Activated T-helper 2 cell treated with anti-CD3 and anti-CD28 coated beads, Interferon-gamma antibody, Interleukin-2, Interleukin-4, amounts not matched to agents 10 μg/mL and 5 μg/mL and 100 μg/mL, durations not matched to agents 14 hours and 24 hours and 36 hours (primary cell): ENCODE measurements at places on chromosomes 7 and 10. TPM values are rescaled to one million over a fixed set of nuclear protein-coding genes. Genes with fewer than 3 reads are reported as not detected.

DNA sequence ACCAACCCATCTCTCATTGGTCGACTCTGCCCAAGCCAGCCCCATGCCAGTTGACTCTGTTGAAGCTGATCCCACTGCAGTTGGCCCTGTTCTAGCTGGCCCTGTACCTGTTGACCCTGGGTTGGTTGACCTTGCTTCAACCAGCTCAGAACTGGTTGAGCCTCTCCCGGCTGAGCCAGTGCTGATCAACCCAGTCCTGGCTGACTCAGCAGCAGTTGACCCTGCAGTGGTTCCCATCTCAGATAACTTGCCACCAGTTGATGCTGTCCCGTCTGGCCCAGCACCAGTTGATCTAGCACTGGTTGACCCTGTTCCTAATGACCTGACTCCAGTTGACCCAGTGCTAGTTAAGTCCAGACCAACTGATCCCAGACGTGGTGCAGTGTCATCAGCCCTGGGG lies 7.4 kb downstream of the PPRC1 start:
- H3K36me3 ChIP-seq: peaks cover 86% of the 10 kb centered on the region
- H3K4me1 ChIP-seq: peaks cover 11% of the 10 kb centered on the region
- H3K4me3 ChIP-seq: no peak overlapping the region
- no peaks in the 10 kb centered on the region for H3K27me3 ChIP-seq
- no peak for DNase-seq

- H3K4me1 ChIP-seq: no peaks in the 10 kb centered on the region
- no peaks in the 10 kb centered on the region for H3K27me3 ChIP-seq
- H3K27ac ChIP-seq: no peak within 1 kb of the TSS
- H3K36me3 ChIP-seq: no peaks in the 10 kb centered on the region
- DNase-seq: no peak
- H3K4me3 ChIP-seq: no peak within 1 kb of the TSS
Measured at GRCh38 chr7:983004-983615, at the start of gene CYP2W1. Gene CYP2W1 (plus strand): TSS chr7:983181. CDS start chr7:983212, 31 bp downstream.

DNA sequence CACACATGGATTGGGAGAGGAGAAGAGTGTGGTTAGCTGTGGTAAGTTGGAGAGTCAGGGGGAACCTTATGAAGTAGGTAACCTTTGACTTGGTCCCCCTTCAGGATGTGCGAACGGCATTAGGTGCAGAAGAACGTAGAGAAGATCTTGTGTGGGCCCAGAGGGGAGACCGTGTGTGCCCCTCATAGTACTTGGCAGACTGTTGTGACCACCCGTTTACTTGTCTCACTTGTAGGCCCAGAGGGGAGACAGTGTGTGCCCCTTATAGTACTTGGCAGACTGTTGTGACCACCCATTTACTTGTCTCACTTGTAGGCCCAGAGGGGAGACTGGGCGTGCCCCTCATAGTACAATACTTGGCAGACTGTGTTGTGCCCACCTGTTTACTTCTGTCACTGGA lies 2.6 kb downstream of the GTPBP4 start:
- H3K27me3 ChIP-seq: no peaks in the 10 kb centered on the region
- H3K27ac ChIP-seq: peak overlapping the region; percentile 26
- H3K36me3 ChIP-seq: peaks cover 67% of the 10 kb centered on the region
- peaks cover 22% of the 10 kb centered on the region for H3K4me1 ChIP-seq
- H3K4me3 ChIP-seq: peak overlapping the region; percentile 47

GRCh38 chr7:67653856-67654454 lies 657.3 kb downstream of the TYW1 start:
- no peaks in the 10 kb centered on the region for H3K36me3 ChIP-seq
- no peaks in the 10 kb centered on the region for H3K4me1 ChIP-seq
- H3K4me3 ChIP-seq: no peak overlapping the region
- no peak for DNase-seq

GRCh38 chr10:74231375-74231774 lies 80.4 kb downstream of the ADK start:
- peaks cover 3% of the 10 kb centered on the region for H3K36me3 ChIP-seq
- H3K27me3 ChIP-seq: no peaks in the 10 kb centered on the region
- H3K4me1 ChIP-seq: peaks cover 14% of the 10 kb centered on the region
- H3K4me3 ChIP-seq: no peak overlapping the region

DNA sequence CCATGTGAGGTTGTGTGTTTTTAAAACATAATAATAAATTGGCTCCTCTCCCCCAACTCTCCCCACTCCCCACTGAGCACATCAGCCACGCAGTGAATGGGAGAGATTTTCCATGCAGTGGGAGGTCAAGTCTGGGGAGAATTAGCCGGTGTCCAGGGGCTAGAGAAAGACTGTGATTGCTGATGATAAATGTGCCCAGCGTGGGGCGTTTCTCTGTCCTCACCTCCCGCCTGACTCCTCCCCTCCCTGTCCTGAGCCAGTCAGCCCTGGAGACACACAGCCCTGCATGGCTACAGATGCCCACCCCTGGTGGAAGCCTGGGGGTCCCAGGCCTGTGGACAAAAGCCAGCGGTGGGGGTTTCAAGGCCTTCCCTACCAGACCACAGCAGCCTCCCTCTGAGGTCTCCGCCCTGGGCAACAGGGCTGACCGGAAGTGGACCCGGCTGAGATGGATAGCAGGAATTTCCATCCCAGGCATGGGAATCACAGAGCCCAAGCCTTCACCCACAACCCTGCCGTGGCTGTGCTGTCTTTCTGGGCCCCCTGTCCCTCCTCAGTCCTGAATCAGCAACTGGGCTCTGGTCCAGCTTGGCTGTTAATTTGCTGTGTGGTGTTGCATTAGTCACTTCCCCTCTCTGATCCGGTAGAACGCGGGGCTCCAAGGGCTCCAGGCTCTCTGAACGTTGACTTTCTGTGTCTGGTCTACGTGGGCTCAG lies 46.8 kb upstream of the SLC29A3 start:
- no peaks in the 10 kb centered on the region for H3K27me3 ChIP-seq
- no peaks in the 10 kb centered on the region for H3K36me3 ChIP-seq
- H3K4me3 ChIP-seq: no peak overlapping the region
- H3K27ac ChIP-seq: no peak overlapping the region

DNA sequence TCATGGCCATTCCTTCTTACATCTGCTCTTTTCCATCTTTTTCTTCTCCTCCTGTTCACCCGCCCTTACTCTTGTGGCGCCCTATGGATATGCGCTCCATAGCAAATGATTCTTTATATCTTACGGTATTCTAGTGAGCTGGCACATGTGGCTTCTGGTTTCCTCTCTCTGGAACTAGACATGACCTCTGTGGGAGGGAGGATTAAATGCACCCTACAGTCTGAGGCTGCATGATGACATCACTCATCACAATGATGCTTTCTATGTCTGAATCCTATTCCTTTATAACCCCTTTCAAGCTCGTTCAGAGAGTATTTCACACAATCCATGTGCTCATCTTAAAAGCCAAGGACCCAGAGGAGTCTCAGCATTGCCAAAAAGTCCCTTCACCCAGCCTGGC lies 153.3 kb downstream of the EGFR start:
- no peak overlapping the region for H3K27ac ChIP-seq
- H3K36me3 ChIP-seq: no peaks in the 10 kb centered on the region
- no peaks in the 10 kb centered on the region for H3K4me1 ChIP-seq
- H3K27me3 ChIP-seq: peaks cover 2% of the 10 kb centered on the region

DNA sequence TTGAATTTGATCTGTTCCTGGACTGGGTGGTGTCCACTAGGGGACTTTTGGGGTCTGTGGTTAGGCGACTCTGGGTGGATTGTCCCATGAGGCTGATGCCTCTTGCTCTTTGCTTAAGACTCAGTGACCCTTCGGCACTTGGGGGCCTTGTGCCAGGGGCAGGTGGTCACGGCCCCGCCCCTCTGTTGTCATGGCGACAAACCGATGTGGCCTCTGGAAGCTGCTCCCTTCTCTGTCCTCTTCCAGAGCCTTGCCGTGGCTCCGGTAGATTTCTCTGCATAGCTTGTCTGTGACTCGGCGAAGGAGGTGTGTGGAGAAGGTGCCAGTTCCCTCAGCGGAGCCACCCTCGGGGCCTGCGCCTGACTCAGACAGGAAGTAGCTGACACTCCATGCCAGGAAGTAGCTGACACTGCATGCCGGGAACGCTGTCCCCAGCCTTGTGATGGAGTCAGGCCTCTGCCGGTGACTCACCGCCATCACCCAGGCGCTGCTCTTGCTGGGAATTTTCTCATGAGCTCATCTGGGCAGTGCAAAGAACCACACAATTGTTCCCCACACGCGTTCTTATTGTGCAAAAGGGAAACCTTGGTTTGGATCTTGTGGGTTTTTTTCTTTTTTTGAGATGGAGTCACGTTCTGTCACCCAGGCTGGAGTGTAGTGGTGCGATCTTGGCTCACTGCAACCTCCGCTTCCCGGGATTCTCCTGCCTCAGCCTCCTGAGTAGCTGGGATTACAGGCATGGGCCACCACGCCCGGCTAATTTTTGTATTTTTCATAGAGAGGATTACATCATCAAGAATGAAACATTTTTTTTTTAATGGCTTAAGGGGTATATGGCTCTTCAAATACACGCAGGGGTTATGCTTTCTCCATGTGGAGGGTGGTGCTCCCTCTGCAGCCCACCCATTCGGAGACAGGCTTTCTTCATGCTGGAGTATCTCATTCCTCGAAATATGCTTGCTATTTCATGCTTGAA lies 72.6 kb downstream of the PFKFB3 start:
- peak; percentile 79 for DNase-seq
- H3K27ac ChIP-seq: peak overlapping the region; percentile 97
- H3K27me3 ChIP-seq: no peaks in the 10 kb centered on the region
- H3K4me1 ChIP-seq: peaks cover 54% of the 10 kb centered on the region

- H3K27me3 ChIP-seq: peaks cover 21% of the 10 kb centered on the region
- H3K4me3 ChIP-seq: no peak overlapping the region
- peaks cover 15% of the 10 kb centered on the region for H3K4me1 ChIP-seq
- H3K36me3 ChIP-seq: no peaks in the 10 kb centered on the region
- H3K27ac ChIP-seq: no peak overlapping the region
- no peak for DNase-seq
Measured at GRCh38 chr10:11557967-11558366, 53.5 kb downstream of the USP6NL start.

DNA sequence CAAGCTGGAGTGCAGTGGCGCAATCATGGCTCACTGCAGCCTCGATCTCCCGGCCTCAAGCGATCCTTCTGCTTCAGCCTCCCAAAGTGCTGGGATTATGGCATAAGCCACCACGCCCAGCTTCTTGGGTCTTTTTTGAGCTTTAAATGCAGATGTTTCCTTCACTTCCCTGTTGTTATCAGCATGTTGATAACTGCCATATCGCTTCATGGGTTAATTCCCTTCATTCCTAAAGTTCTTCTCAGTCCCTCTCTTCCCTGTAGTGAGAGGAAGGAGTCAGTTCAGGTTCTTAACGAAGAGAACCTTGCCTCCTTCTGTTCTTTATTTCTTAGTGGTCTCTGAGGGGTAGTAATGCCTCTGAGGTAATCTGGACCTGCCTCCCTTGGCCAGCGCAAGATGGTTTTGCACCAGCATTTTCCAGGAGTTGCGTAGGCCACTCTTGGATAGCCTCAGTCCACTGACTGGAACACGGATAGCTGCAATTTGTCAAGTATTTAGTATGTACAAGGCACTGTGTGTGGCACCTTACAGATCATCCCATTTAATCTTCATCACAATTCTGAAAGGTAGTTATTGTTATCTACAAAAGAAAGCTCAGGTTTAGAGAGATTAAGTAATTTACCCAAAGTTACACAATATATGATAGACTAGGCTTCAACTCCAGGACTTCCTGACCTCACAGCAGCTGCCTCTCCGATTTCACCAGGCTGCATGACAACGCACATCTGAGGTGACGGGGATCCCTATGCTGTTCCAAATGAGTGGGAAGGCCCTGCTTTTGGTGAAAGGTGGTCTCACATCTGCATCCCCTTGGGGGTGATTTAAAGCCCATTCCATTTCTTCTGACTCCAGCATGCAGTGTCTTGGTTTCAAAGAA lies 60.5 kb downstream of the GATA3 start:
- H3K4me1 ChIP-seq: no peaks in the 10 kb centered on the region
- no peak overlapping the region for H3K4me3 ChIP-seq
- no peak overlapping the region for H3K27ac ChIP-seq
- no peaks in the 10 kb centered on the region for H3K36me3 ChIP-seq

DNA sequence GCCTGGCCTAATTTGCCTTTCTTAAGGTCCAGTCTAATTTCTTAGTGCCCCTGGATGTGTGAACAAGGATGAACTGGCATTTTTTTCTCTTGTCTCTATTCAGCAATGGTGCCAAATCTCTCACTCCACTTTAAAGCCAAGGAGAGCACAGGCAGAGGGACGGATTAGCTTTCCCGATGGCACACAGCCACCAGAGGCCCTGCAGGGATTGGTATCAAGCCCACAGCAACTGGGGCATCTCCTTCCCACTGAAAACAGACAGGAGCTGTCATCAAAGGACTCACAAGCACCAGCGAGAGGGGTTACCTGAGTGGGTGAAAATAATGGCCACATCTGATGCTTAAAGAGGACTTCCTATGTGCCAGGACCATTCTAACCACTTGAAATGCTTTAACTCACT lies 83.1 kb downstream of the ITIH5 start:
- H3K36me3 ChIP-seq: no peaks in the 10 kb centered on the region
- no peak for DNase-seq
- no peak overlapping the region for H3K27ac ChIP-seq
- H3K4me3 ChIP-seq: no peak overlapping the region
- peaks cover 6% of the 10 kb centered on the region for H3K27me3 ChIP-seq
- no peaks in the 10 kb centered on the region for H3K4me1 ChIP-seq

- H3K27ac ChIP-seq: no peak overlapping the region
- no peaks in the 10 kb centered on the region for H3K27me3 ChIP-seq
- no peak overlapping the region for H3K4me3 ChIP-seq
- peaks cover 2% of the 10 kb centered on the region for H3K4me1 ChIP-seq
Measured at GRCh38 chr10:8121201-8121890, 66.9 kb downstream of the GATA3 start.

GRCh38 chr10:1370298-1370697 lies 314.1 kb downstream of the WDR37 start:
- H3K27ac ChIP-seq: no peak overlapping the region
- H3K4me1 ChIP-seq: peaks cover 3% of the 10 kb centered on the region
- no peak overlapping the region for H3K4me3 ChIP-seq
- H3K27me3 ChIP-seq: peaks cover 19% of the 10 kb centered on the region
- no peaks in the 10 kb centered on the region for H3K36me3 ChIP-seq
- DNase-seq: no peak

DNA sequence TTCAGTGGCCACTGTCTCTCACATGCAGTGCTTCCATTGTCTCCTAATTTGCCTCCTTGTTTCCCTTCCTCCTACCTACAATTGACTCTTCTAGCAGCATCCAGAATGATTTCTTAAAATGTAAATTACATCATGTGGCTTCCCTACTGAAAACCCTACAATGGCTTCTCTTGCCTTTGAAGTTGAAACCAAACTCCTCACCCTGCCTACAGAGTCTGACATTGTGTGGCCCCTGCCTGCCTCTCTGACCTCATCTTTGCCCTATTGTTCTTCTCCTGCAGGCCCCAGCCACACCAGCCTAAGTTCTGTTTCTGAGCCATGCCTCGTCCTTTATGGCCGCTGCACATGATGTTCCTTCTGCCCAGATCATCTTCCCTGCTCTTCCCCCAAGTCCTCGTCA lies 35.8 kb upstream of the CDK1 start:
- H3K4me3 ChIP-seq: no peak overlapping the region
- H3K4me1 ChIP-seq: peaks cover 6% of the 10 kb centered on the region
- no peaks in the 10 kb centered on the region for H3K36me3 ChIP-seq
- no peak overlapping the region for H3K27ac ChIP-seq
- DNase-seq: no peak

Gene GDF10
- 0.11 and 0.25 TPM in 2 replicates for total RNA-seq

Gene MUC12
- total RNA-seq: 0.85 and 1.4 TPM in 2 replicates

Gene KIAA1217
- total RNA-seq: 0.41 and 0.62 TPM in 2 replicates
